ENCODE measurements at places on chromosomes 2 and 18. TPM values are rescaled to one million over a fixed set of nuclear protein-coding genes. Genes with fewer than 3 reads are reported as not detected.

GRCh38 chr18:61766266-61766884, 126.4 kb downstream of the RNF152 start:
- DNase-seq = no peak

- no peak for DNase-seq
These were observed 9.1 kb upstream of the TMEFF2 start for GRCh38 chr2:192203876-192204275.

DNA sequence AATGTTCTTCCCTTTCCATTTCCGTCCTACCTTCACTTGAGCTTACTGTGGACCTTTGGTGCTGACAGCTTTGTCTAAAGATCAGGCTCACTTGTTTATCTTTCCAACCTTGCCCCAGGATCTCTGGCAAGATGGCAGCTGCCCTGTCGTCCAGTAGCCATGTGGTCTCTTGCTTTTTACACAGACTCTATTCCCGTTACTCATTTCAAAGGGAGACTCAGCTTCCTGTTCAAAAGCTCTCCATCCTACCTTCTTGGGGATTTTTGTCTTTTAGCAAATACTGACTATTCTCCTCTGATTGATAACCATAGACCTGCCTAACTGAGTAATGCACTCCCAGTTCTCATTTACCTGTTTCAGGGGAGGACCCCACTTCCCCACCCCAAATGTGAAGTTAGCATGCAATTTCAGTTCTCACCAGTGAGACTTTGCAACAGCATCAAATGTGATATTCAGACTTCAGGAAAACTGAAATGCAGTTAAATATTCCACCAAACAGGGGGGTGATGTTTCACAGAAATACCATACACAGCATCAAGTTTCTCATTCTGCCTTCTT, 184.4 kb downstream of the MYO3B start:
- no peak for DNase-seq

DNA sequence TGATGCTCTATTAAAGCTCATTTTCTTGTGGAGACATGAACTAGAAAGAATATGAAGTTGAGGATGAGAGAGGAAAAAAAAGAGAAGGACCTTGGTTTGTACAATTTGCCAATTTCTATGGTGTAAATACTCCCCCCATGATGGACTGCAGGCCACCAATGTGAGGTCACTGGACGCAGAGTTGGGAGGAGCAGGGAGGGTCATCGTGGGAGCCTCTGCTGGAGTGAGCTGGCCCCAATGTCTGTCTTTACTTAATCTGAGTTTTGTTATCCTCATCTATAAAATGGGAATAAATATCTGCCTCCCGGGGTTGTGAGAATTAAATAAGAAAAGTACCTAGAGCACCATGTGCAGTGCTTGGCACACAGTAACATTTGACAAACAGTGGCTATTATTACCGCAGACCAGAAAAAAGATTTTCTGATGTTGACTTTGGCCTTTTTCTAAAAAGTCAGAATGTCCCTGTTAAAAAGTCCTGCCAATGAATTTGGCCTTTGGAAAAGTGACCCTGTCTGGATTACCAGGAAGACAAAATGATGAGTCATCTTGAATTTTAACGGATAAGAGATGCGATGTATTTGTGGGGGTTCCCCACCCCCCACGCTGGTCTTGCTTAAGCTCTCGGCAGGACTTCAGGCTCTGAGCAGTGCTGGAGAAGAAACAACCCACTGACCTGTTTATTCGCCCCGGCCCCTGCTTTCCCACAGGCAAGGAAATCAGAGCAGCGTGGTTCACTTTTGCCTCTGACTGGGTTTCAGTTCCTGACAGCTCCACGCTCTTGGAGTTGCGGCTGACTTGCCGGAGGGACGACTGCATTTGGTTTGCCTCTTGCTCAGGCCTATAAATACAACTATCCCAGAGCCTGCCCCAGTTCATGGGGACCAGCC, 50.3 kb upstream of the FOSL2 start:
- DNase-seq = no peak

DNA sequence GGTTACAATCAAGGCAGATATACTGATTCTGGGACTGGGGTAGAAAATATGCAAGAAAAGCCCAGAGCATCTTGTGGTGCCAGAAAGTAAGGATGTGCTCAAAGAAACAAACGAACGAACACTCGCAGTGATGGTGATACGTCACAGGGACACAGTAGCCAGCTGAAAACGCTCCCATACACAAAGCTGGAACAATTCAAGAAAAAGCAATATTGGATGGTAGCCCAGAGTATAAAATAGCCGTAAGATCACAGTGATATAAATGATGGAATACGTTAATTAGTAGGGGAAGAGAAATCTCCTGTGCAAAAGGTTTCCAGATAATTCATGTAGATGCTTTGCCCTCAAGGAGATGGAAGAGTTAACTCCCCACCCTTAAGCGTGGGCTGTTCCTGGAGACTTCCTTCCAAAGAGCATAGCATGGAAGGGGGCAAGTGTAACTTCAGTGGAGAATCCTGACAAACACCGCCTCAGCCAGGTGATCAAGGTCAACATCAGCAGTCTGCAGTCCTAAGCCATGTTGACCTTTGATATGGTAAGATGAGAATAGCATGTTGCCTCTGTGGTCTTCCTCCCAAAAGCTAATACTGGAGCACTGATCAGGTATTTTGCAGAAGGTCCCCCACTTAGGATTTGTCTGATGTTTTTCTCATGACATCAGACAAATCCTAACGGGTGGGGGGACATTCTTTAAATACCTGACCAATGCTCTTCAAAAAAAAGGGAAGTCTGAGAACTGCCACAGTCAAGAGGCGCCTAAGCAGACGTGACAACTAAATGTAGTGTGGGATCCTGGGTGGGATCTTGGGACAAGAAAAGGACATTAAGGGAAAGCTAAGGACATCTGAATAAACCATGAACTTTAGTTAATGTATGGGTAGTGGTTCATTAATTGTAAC, 99.0 kb downstream of the NCK2 start:
- no peak for DNase-seq

- DNase-seq = peak; percentile 48
These were observed 84.2 kb upstream of the TTN start for GRCh38 chr2:178891265-178891958.

Gene G6PC2
- not detected for polyA plus RNA-seq

DNA sequence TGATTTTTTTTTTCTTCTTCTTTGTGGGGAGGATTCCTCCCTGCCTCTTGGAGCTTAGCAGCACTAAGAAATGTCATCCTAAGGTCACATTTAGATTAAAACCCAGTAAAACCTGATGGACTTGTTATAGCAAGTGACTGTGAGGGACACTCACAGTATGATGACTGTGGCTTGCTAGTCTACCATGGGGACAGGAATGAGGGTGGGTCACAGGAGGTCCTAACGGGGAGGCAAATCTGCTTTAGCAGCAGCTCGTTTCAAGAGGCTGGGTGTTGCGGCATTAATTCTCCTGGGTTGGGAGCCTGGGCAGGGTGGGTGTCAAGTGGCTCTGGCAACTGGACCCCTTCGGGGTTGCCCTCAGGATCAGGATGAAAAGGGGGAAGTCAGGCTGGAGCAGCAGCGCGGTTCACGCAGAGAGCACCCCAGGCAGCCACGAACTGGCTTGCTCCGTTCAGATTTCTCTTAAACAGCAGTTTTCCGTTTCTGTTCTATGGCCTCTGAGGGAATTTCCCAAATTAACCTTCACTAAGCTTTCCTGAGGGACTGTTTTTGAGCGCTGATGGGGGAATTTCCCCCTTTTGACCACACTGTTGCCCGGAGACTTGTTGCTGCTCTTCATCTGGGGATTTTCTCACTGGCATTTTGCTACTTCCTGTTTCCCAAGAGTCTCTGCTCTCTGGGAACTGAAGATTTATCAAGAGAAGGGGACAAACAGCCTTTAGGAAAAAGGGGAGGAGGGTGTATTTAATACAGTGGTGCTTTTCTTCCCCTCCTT, 59.8 kb upstream of the PELI1 start:
- peak; percentile 44 for DNase-seq

DNA sequence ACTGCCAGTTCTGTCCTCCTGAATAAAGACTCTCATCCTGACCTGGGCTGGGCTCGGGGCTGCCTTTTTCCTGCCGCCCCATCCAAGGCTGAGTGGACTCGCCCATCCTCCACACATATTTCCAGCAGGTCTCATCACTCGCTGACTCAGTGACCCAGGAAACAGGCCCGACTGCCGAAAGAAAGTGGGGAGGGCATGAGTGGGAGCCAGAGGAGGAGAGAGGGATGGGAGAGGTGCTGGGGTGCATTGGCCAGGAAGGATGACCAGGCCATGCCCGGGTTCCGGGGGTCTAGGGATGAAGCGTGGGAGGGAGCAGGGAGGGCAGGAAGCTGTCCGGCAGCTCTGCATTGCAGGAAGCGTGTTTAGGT, 66.7 kb downstream of the TWIST2 start:
- DNase-seq = no peak
